ENCODE measurements at places on chromosomes 4 and X.

GRCh38 chrX:105894721-105895120 is 72.4 kb downstream of the NRK start:
- no peak for DNase-seq

DNA sequence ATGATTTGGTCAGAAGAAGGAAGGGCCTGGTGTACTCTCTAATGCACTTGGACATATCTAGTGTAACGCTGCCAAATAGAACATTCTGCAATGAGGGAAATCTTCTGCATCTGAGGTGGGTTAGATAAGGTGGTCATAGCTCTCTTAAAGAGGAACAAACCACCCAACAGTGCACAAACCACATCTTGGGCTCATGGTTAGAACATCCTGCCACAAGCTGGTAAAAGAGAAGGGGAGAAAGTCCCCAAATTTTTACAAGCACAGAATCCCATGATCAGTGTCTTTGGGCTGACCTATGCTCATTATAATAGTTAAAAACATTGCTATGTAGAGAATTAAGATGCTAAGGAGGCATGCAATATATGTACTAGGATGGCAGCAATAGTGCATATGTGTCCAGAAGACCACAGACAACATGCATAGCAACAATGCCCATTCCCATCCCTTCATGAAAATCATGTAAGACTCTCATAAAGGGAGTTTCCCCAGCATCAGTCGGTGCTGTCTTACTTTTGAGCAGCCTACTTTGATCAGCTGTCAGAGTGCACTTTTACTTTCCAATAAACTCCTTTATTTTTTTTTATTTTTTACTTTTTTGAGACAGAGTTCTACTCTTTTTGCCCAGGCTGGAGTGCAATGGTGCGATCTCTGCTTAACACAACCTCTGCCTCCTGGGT is 99.7 kb upstream of the SLC7A11 start:
- no peak for DNase-seq

DNA sequence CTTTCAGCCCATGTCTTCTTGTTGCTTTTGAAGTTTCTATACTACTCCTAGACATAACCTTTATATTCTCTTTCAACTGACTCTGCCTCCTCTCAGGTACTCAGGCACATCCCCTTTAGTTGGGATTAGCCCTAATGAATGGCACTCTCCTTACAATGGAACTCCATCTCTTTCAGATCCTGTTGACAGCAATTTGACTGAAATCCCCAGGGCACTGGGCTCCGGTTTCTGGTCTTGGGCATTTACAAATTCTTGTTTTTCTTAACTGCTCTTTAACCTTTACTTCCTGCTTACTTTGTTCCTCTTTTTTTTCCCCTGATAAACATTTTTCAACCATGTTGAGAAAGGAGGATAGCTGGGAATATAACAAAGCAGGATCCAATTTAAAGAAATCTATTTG is 68.9 kb downstream of the ENOX2 start:
- DNase-seq: no peak

GRCh38 chr4:102828497-102828808 is 1.1 kb upstream of the UBE2D3 start:
- DNase-seq: no peak

All from MCF 10A (cell line).